Testis (tissue), 5 donors: ENCODE measurements at places on chromosomes 13 and 19. TPM values are rescaled to one million over a fixed set of nuclear protein-coding genes. Genes with fewer than 3 reads are reported as not detected.

MBD3L2 gene
- not detected for total RNA-seq

CEACAM4 gene
- 1.7 TPM for total RNA-seq

PVR gene
- 41.1 TPM for total RNA-seq

LRFN3 gene
- 31.7 TPM for total RNA-seq

ZNF91 gene
- total RNA-seq: 96.1 TPM

ZNF433 gene
- 43.4 TPM for total RNA-seq

NAPA gene
- 257 TPM for total RNA-seq

TMEM221 gene
- total RNA-seq: 0.68 TPM

LILRA1 gene
- 0.50 TPM for total RNA-seq
